Activated T-helper 1 cell treated with anti-CD3 and anti-CD28 coated beads, Interleukin-2, amount 50 U/mL, for 16 hours (primary cell): ENCODE measurements at places on chromosomes 5 and 9.

DNA sequence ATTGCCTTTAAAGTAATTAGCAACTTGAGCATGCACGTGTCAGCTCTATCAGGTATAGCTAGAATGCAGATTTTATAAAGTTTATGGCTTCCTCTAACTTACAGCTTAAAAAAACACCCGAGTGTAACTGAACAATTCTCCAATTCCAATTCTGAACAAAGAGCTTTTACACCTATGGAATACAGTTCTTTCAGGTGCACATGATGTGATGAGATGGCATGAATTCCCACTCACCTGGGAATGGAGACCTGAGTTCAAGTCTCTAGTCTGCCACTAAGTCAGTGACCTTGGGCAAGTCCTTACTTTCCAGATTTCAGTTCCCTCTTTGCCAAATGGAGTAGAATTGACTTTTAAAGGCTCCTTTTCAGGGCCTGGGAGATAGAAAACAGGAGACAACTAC lies 1.8 kb downstream of the ZFAND5 start:
- no peak for DNase-seq

DNA sequence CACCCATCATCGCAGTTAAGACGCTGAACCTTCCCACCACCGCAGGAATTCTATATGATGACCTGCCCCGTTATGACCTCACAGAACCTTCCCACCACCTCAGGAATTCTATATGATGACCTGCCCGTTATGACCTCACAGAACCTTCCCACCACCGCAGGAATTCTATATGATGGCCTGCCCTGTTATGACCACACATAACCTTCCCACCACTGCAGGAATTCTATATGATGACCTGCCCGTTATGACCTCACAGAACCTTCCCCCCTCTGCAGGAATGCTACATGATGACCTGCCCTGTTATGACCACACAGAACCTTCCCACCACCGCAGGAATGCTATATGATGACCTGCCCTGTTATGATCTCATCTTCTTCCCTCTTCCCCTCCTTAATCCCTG lies 64.3 kb downstream of the IRX1 start:
- DNase-seq: no peak

GRCh38 chr5:15013654-15014463 lies 142.3 kb upstream of the ANKH start:
- DNase-seq: no peak

- DNase-seq: no peak
Observed at GRCh38 chr5:32190095-32190494, 16.0 kb upstream of the GOLPH3 start.

- no peak for DNase-seq
Observed at GRCh38 chr9:32986971-32987370, 14.5 kb downstream of the APTX start.

GRCh38 chr9:128242124-128242523 lies 33.7 kb downstream of the GOLGA2 start:
- no peak for DNase-seq

GRCh38 chr9:108217431-108218349 lies 638.1 kb downstream of the ACTL7B start:
- DNase-seq: no peak

- no peak for DNase-seq
Observed at GRCh38 chr5:142828797-142829535, 58.8 kb downstream of the ARHGAP26 start.

DNA sequence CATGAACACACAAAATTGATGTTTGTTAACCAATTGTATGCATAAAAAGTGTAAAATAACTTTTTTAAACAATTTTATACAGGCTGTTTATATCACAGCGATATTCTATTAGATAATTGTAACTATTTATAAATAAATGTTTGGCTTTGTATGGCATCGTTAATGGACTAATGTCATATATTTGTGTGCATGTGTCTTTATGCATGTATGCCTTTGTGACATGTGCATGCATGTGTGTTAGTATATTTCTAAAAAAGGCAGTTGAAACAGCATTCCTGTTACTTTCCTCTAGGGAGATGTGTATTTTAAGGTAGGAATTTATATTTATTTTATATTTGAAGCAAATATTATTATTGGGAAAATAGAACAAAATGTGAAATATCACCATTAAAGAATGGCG lies 268.9 kb downstream of the CDH18 start:
- DNase-seq: no peak

DNA sequence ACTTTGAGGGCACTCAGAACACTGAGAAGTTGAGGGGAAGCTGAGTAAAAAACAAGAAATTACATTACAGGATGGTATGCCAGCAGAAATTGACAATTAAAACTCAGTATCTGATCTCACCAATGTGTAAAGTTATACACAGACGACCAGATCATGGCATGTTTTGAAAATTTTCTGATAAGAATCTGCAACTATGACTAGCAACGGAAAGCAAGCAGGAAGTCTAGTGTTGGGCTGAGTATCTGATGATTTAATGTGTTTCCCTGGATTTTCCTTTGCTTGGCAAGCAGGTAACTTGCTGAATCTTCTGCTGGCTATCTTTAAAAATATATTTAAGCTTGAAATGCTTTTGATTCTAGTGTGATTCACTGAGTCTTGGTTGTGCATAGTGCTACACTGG lies 5.2 kb upstream of the GCNT4 start:
- DNase-seq: no peak

GRCh38 chr5:6490246-6490645 lies 41.6 kb downstream of the UBE2QL1 start:
- DNase-seq: no peak

DNA sequence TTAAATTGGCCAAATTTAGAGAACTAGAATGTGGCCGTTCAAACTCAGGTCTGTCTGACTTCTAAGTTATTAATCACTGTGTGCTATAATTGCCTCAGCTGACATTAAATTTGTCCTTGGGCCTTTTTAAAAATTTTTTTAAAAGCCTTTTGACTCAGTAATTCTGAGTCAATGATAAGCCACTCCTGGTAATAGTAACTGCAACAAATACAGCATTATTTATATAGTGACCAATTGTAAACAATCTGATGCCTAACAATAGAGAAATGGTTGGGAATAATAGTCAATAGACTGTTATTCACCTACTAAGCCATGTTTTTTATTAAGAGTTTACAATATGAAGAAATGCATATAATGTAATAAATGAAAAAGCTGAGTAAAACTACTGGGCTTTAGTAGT lies 70.9 kb upstream of the FSD1L start:
- DNase-seq: no peak

DNA sequence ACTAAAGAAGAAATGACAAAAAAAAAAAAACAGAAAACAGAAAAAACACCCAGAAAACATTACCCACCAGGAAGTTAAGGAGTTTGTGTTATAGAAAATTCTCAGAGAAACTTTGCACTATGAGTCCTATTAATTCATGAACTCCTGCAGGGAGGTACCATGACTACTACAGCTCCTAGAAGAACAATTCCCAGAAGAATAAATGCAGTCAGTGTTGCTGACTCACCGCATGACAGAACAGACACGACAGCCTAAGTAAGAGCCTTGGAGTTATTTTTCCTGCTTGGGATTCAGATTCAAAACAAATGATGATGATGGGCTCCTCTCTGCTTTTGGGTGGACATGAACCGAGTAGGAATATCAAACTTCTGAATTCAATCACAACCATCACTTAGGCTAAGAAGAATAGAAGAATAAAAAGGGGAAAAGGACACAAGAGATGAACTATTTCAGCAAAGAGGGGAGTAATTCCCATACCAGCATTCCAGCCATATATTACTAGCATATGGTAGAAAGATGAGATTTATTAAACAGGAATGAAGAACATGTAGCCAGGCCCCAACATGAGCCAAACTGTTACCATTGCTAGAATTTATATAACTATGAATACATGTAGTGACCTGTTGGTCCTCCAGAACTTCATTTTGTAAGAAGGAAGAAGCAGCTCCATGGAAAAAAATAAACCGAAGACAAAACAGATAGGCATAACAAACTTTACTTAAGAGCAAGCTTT lies 209.6 kb upstream of the PDE4D start:
- DNase-seq: no peak

DNA sequence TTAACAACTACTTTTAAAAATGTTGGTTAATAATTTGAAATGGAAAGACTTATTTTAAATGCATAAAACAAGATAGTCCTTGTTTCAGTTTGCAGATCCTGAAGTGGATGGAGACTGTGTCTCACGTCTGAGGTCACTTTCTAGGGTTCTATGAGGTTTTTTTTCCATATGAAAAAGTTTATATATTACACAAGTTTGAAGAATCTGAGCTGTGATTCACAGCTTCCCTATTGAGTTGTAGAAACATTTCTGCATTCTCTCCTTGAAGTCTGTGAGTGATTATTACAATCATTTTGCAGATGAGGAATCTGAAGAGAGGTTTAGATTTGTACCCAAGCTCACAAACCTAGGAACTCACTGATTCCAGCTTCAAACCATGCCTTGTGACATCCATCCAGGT lies 442.5 kb upstream of the KLF4 start:
- DNase-seq: no peak

DNA sequence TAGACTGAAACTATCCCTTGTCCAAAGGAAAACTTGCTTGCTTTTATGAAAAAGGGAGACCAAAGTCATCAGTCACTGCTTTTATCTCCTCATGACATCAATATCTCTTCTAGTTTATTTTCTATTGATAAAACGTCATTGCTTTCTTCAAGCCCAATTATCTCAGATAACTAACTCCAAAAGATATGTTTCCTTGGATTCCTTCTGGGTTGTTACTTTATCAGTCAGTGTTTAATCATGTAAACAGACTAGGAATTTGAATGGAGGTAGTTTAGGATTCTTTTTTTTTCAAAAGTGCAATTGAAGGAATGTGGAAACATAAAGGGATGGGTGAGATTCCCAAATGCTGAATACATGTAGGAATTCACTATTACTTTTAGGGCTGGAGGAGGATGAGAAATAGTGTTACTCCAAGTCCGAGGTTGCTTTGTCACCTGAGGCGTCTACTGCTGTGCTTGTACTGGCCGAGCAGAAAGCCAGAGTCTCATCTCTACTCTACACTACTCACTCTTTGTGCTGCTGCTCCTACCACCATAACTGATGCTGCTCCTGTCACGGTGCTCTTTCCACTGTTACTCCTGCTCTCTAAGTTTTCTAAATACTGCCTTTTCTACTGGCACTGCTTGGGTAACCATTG lies 1697.1 kb upstream of the NUDT12 start:
- DNase-seq: no peak

DNA sequence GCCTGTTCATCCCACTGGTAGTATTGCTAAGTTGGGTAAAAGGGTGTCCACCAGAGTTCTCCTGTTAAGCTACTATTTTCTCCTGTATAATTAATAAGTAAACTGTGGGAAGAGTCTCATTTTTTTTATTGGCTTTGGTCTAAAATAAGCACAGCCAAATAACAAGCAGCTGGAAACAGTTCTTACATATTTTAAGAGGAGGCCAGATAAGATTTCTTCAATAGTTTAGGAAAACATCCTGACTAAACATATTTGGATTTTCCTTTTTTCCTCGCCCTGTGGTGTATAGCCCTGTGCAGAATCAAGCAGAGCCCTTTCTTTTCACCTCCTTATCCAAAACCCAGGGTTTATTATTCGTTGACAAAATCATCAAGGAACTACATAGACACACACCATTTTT lies 122.2 kb upstream of the ZNF608 start:
- DNase-seq: no peak

- no peak for DNase-seq
Observed at GRCh38 chr9:104997536-104997935, 69.6 kb upstream of the ABCA1 start.

DNA sequence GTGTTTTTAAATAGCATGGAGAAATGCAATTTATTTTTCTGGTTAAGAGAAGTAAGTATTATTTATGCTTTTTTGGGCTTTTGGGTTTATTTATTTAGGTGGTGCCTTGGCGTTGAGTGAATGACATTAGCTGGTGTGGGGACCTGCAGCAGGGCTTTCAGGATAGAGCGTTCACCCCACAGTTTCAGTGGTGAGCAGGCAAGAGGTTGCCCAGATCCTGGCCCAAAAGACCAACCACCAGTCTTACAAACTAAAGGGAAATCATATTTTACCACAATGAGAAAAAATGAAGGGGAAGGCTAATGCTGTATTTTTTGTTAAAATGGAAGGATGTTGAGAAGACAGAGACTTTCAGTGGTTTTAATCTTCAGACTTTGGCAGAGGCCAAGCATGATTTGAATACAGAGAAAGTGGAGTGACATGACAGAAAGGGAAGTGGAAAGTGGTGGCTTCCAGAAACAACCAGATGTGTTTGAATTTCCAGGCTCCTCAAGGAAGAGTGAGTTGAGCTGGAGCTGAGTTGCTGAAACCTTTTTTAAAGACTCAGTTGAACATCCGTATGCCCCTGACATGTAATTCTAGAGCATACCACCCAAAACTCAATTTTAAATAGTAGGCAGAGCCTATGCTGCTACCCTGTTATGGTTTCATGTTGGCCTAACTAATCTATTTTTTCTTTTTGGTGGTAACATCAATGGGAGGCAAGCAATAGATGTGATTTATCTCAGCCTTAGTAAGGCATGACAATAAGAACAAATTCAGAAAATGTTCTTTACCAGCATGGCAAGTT lies 94.8 kb downstream of the AOPEP start:
- DNase-seq: no peak

DNA sequence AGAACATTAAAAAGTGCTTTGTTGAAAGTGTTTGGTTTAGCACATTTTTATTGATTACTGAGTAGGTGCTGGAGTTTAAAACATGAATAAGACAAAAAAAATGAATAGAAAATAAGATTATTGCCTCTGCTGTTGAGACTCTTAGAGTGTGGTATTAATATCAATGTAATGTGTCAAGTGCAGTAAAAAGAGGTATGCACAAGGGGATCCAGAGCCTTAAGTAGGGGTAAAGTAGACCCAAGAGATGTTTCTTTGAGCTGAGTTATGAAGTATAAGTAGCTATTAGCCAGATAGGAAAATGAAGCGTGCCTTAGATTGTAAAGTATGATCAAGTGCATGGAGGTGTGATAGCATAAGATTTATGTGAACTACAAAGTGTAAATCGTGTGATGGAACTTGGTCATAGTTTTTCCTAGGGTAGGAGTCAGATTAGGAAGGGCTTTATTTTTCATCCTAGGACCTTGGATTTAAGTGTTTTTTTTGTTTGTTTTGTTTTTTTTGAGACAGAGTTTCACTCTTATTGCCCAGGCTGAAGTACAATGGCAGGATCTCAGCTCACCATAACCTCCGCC lies 45.2 kb downstream of the NSD1 start:
- no peak for DNase-seq

DNA sequence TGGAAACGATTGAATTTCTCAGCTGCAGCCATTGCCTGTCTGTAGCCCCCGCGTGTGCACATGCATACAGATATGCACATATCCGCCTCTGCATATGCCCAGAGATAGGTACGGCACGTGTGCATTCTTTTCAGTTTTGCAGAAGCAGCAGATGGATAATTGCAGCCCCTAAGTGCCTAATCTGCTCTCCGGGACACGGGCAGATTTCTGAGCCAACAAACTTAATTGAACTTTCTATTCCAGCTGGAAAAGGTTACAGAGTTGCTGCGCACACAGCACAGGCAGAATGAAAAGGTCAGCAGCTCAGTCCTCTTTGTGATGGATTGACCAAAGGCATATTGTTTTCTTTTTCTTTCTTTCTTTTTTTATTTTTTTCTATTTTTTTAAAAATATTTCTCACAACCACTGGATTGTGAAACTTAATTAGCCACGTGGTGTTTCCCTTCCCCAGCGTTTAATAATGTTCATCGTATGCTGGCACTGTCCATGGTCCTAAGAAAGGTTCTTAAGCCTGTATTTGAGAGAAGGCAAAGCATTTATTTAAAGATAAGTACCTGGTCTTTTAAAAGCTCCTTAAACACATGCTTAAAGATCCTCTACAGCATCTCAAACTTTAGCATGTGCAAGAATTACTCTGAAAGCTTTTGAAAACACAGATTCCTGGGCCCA lies 270.2 kb upstream of the BRINP1 start:
- DNase-seq: no peak

- no peak for DNase-seq
Observed at GRCh38 chr5:65768723-65769346, 46.8 kb downstream of the NLN start.

- DNase-seq: no peak
Observed at GRCh38 chr5:83281176-83281575, 190.4 kb upstream of the VCAN start.
